ENCODE measurements at places on chromosomes 6 and 20.

- no peak overlapping the region for H3K4me3 ChIP-seq
- peaks cover 4% of the 10 kb centered on the region for H3K36me3 ChIP-seq
- DNase-seq = no peak
- no peak overlapping the region for H3K27ac ChIP-seq
Observed at GRCh38 chr6:28000351-28001045, 43.5 kb downstream of the OR2B6 start.

DNA sequence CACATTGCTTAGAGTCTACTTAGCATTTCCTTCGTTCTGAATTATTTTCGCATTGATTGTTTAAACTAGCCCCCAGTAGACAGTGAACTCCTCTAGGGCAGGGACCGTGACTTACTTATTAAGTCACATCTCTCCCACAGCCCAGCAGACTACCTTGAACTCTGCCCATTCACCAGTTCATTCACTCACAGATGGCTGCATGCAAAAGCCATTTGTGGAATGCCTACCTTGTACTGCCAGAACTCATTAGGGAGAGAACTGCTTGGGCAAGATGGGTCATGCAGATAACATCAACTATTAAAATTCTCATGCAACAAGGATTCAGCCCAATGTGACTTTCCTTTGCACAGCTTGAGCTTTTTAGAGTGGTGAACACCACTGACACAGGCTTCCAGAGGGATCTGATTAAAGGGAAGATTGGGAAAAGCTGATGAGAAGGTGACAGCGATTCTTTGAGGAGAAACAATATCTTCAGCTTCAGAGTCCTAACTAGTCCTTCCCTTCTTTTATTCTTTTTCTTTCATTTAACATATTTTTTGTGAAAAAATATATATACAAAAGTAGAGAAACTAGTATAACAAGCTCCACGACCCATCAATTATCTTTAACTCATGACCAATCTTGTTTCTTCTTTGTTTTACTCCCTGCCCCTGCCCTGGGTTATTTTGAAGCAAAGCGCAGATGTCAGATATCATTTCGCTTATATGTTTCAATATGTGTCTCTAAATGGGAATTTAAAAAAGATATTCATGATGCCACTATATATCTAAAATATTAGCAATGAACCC, 273.9 kb downstream of the CDC5L start:
- no peaks in the 10 kb centered on the region for H3K36me3 ChIP-seq
- H3K4me3 ChIP-seq = no peak overlapping the region
- DNase-seq = no peak
- H3K27ac ChIP-seq = no peak overlapping the region

- peaks cover 29% of the 10 kb centered on the region for H3K27me3 ChIP-seq
- H3K27ac ChIP-seq = no peak overlapping the region
- peaks cover 3% of the 10 kb centered on the region for H3K36me3 ChIP-seq
- peaks cover 2% of the 10 kb centered on the region for H3K4me1 ChIP-seq
- no peak for DNase-seq
- no peak overlapping the region for H3K4me3 ChIP-seq
Observed at GRCh38 chr6:28597217-28597835, 71.6 kb downstream of the GPX5 start.

- H3K36me3 ChIP-seq = no peaks in the 10 kb centered on the region
- no peak overlapping the region for H3K27ac ChIP-seq
- no peak overlapping the region for H3K4me3 ChIP-seq
- DNase-seq = no peak
- H3K27me3 ChIP-seq = no peaks in the 10 kb centered on the region
- H3K4me1 ChIP-seq = no peaks in the 10 kb centered on the region
Observed at GRCh38 chr6:164085091-164086075, 670.9 kb downstream of the QKI start.

DNA sequence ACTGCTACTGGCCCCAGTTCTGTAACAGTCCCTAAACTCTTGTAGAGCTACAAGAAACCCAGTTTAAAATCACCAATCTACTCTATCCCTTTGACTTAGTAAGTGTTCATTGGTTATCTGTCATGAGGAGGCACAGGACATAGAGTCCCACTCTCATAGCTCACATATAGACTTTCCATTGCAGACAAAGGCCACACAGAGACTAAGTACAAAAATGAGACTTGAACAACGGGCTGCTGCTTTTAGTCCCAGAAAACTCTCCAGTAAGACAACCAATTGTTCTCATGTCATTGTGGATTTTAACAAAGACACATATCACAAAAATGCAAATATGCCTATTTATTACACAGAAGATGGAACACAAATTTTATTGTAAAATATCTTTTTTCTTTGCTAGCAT, 197.4 kb downstream of the PTPRK start:
- no peak overlapping the region for H3K27ac ChIP-seq
- no peaks in the 10 kb centered on the region for H3K36me3 ChIP-seq
- H3K27me3 ChIP-seq = peaks cover 4% of the 10 kb centered on the region
- peaks cover 2% of the 10 kb centered on the region for H3K4me1 ChIP-seq
- no peak for DNase-seq
- no peak overlapping the region for H3K4me3 ChIP-seq

DNA sequence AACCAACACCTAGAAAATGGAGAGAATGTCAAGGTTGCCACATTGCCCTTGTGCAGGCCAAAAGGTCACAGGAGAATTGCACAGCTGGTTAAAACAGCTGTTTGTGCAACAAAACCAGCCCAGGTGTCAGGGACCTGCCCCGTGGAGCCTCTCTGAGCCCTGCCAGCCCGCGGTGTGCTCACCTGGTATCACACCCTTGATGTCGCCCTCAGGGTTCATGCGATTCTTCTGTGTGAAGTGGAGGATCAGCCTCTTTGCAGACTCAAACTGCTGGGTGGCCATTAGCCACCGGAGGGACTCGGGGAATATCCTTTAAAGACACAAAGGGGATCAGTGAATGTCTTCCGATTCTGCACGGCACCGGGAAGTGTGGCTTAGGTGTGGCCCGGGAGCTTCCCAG, 39.2 kb downstream of the PSMG4 start:
- H3K27ac ChIP-seq = no peak overlapping the region
- DNase-seq = no peak
- H3K27me3 ChIP-seq = peaks cover 5% of the 10 kb centered on the region
- H3K36me3 ChIP-seq = peaks cover 3% of the 10 kb centered on the region

- peaks cover 8% of the 10 kb centered on the region for H3K36me3 ChIP-seq
- H3K4me1 ChIP-seq = peaks cover 6% of the 10 kb centered on the region
- no peaks in the 10 kb centered on the region for H3K27me3 ChIP-seq
- DNase-seq = no peak
- peak overlapping the region; percentile 72 for H3K27ac ChIP-seq
Observed at GRCh38 chr6:15507221-15507620, 155.6 kb downstream of the DTNBP1 start.

DNA sequence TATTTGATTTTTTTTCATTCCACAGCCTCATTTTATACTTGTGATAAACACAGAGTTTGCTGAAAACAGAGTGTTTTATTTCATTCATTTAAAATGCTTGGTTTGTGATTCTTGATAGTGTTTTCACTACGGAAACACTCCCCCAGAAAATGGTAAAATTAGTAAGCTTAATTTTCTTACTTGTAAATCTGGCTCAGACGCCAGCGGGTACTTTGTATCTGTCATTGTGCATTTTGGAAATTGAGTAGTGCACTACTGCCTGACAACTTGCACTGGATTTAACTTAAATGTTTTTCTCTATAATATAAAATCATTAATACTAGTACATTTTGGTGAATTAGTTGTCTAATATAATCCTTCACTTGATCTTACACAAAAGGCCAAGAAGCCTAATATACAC, 37.0 kb upstream of the HINT3 start:
- H3K36me3 ChIP-seq = peaks cover 12% of the 10 kb centered on the region
- peaks cover 29% of the 10 kb centered on the region for H3K4me1 ChIP-seq
- DNase-seq = no peak
- no peaks in the 10 kb centered on the region for H3K27me3 ChIP-seq

DNA sequence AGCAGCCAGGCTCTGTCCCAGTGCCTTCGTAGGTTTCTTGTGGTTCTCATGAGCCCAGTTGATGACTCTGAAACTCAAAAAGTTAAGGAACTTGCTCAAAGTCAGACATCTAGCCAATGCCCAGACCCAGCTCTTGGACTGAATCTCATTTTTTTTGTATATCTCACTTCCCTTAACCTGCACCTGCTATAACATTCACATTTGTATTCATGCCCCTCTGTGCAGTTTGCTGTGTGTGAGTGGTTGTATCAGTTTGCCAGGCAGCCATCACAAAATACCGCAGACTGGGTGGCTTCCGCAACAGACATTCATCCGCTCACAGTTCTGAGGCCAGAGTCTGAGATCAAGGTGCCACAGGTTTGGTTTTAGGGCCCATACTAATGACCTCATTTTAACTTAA, 49.9 kb downstream of the IPCEF1 start:
- no peak overlapping the region for H3K4me3 ChIP-seq
- H3K27me3 ChIP-seq = peaks cover 11% of the 10 kb centered on the region
- no peak for DNase-seq

DNA sequence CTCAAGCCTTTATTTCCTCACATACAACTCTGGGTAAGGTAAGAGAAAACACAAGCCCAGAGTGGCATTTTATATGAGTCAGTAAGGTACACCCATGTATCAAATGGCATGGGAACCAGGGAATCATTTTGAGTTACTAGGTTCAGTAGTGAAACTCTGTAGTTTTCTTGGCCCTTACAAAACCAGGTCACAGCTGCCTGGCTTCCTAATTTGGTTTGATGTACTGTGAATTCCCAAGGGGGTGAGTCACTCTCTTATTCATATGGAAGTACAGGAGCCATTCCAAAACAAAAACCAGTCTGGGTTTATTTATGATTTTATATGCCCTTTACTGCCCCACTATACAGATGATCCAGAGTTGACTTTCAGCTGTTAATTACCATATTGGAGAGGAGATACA, 70.7 kb downstream of the PDE7B start:
- H3K4me3 ChIP-seq = no peak overlapping the region
- H3K27ac ChIP-seq = no peak overlapping the region
- no peaks in the 10 kb centered on the region for H3K36me3 ChIP-seq
- DNase-seq = no peak

DNA sequence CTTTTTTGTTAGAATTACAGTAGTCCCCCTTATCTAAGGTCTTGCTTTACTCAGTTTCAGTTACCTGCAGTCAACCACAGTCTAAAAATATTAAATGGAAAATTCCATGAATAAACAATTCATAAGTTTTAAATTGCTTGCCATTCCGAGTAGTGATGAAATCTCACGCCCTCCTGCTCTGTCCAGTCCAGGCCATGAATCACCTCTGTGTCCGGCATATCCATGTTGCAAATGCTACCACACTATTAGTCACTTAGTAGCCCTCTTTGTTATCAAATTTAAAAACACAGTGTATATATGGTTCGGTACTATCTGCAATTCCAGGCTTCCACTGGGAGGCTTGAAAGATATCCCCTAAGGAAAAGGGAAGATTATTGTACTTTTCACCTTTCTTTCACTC, 164.6 kb upstream of the FAM83B start:
- H3K4me3 ChIP-seq = no peak overlapping the region
- H3K27ac ChIP-seq = no peak overlapping the region
- no peaks in the 10 kb centered on the region for H3K4me1 ChIP-seq
- no peak for DNase-seq
- H3K27me3 ChIP-seq = no peaks in the 10 kb centered on the region
- no peaks in the 10 kb centered on the region for H3K36me3 ChIP-seq

DNA sequence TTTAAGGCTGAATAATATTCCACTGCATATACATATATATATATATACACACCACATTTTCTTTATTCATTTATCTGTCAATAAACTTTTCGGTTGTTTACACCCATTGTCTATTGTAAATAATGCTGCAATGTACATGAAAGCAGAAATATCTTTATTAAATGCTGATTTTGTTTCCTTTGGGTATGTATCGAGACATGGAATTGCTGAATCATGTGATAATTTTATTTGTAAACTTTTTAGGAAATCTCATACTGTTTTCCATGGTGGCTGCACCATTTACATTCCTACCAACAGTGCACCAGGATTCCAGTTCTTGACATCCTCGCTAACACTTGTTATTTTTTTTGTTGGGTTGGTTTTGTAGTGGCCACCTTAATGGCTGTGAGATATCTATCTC, 14.1 kb upstream of the HLA-DOA start:
- DNase-seq = no peak
- no peak overlapping the region for H3K27ac ChIP-seq
- peaks cover 2% of the 10 kb centered on the region for H3K36me3 ChIP-seq
- H3K27me3 ChIP-seq = no peaks in the 10 kb centered on the region
- H3K4me3 ChIP-seq = no peak overlapping the region

GRCh38 chr6:149452037-149452939, 32.5 kb downstream of the ZC3H12D start:
- DNase-seq = no peak
- peaks cover 11% of the 10 kb centered on the region for H3K4me1 ChIP-seq
- H3K4me3 ChIP-seq = peak overlapping the region; percentile 47
- peaks cover 2% of the 10 kb centered on the region for H3K36me3 ChIP-seq
- no peaks in the 10 kb centered on the region for H3K27me3 ChIP-seq
- H3K27ac ChIP-seq = peak overlapping the region; percentile 57
